Effector CD8-positive, alpha-beta T cell (primary cell): ENCODE measurements at places on chromosomes 1 and 21.

GRCh38 chr1:112388436-112388835, 7.6 kb upstream of the CTTNBP2NL start:
- no peak for DNase-seq

- DNase-seq = no peak
Measured at GRCh38 chr21:17295997-17296396, 216.8 kb upstream of the CXADR start.

DNA sequence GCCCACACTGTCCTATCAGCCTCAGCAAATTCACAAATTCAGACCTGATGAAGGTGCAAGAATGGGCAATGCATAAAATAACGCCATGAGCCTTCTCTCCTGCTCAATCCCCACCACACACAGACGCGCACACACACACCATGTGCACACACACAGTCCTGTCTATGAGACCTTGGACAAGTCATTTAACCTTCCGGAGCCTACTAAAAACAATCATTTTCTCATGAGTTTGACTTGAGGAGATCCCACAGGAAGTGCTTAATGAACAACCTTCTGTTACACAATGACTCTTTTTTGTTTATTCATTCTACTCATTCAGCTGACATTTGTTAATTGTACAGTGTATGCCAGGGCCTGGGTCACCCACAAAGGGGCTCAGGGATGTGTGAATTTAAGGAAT, 125.4 kb downstream of the EDEM3 start:
- DNase-seq = no peak

- DNase-seq = no peak
Measured at GRCh38 chr1:113551728-113552127, 161.4 kb downstream of the MAGI3 start.

DNA sequence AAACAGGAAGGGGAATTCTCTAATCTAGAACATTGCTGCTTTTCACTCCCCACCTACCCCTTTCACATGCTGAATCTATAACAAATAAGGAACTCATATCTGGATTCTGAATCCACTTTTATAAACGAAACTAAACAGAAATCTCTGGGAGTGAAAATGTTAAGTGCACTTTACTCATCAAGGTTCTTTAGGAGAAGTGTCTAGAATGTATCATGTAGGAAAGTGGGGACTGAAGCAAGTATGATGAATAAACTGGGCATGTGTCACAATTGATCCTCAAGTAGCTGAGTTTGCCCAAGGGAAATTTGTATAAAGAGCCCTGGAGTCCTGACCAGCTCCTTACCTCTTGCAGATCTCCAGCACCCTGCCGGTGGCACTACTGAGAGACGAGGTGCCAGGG, 19.8 kb downstream of the AVPR1B start:
- DNase-seq = no peak

DNA sequence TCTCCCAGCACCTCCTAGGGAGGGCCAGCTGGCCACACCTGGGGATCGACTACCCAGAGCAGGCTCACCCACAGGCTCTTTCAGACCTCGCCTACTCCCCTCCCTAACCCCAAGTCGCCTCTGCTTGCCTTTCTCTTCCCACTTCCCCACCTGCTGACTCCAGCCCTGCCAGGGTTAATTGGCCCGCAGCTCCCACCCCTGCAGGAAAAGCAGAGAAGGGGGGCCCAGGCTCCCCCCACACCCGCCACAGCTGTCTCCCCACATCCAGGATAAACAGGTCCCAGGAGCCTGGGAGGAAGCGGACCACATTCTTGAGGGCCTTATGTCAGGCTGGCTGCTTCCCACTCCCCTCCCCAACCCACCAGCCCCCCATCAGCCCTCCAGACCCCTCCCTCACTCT, 45.0 kb downstream of the TAS1R2 start:
- no peak for DNase-seq

- DNase-seq = no peak
Measured at GRCh38 chr1:243390162-243390791, 134.4 kb downstream of the SDCCAG8 start.

- no peak for DNase-seq
Measured at GRCh38 chr1:3312898-3313575, 141.4 kb upstream of the ARHGEF16 start.

- DNase-seq = peak; percentile 23
Measured at GRCh38 chr1:46166521-46167462, 8.1 kb upstream of the TSPAN1 start.

DNA sequence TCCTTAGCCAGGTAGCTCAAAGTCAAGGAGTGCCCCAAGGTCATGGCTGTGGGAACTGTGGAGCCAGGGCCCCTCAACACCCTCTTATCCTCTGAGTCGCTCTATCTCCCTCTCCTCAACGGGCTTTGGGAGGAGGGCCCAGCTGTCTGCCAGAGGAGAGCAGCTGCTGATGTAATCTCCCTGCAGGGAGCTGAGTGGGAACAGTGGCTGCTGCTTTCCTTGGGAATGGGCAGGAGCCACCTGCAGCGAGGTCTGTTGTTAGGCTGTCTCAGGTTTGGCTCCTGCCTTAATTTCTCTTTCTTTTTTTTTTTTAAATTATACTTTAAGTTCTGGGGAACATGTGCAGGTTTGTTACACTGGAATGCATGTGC, 58.8 kb upstream of the MAP1LC3C start:
- no peak for DNase-seq

DNA sequence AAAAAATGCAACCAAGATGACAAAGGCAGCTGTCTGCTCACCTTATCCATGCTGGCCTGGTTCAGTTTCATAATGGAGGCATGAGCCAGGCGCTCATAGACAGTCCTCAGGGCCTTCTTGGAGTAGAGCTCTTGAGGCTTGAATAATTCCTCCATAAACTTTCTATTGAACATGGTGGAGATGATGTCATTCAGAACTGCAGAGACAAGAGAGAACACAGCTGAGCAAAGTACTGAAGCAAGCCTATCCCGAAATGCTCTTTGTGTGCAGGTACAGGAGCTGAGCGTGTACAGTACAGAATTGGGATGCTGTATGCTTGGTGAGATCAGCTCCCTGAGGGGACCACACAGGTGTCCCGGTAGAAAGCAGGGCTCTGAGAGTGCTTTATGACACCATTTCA, 11.5 kb downstream of the OSCP1 start:
- DNase-seq = no peak

GRCh38 chr1:7885513-7886404, 32.9 kb upstream of the UTS2 start:
- DNase-seq = no peak

GRCh38 chr1:58000116-58000515, 546.4 kb downstream of the OMA1 start:
- no peak for DNase-seq

- no peak for DNase-seq
Measured at GRCh38 chr21:35649186-35649585, 411.1 kb downstream of the SETD4 start.

GRCh38 chr1:42700006-42700405, 17.8 kb downstream of the YBX1 start:
- DNase-seq = no peak

DNA sequence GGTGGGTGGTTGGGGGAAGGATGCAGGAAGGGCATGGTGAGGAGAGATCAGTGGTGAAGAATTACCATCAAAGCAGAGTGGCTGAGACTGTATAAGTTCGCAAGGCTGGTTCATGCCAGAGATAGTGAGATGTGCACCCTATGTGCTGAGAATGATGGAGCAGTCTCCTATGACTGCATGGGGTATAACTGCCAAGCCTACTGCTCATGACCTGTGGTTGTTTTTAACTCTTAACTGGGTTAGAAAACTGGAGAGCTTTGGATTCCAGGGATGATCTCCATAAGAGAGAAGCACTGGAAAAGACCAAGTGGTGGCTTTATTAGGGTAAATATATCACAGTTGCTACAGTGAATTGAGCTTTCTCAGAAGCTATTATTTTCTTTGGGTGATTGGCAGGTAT, 16.2 kb downstream of the WNT2B start:
- no peak for DNase-seq

- no peak for DNase-seq
Measured at GRCh38 chr1:187985897-187986654, 1157.3 kb downstream of the PLA2G4A start.

- no peak for DNase-seq
Measured at GRCh38 chr1:115527746-115528145, 114.0 kb upstream of the VANGL1 start.

DNA sequence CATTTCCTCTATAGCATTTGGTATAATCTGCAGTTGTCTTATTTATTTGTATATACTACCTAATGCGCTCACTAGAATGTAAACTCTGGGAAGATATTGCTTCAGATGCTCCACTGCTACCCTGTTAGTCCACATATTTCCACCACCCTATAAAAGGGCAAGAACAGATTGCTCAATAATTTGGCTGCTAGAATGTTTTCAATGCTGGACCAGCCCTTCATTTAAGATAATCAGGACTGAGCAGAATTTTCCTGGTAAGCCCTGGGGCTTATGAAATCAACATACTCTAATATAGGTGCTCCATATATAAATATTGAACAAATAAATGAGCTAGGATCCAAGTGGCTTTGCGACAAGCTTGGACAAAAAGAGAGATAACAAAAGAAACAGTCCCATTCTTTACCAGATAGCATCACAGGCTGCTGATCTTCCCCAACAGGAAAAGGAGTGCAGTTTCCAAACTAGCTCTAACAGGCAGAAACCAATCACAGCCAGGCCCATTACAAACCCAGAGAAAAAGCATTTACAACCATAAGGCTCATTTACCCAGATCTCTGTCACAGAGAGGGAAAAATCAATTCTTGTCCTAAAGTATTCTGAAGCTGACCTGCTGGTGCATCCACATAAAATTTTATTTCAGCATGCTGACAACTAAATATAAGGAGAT, 8.3 kb downstream of the BCAR3 start:
- DNase-seq = no peak

DNA sequence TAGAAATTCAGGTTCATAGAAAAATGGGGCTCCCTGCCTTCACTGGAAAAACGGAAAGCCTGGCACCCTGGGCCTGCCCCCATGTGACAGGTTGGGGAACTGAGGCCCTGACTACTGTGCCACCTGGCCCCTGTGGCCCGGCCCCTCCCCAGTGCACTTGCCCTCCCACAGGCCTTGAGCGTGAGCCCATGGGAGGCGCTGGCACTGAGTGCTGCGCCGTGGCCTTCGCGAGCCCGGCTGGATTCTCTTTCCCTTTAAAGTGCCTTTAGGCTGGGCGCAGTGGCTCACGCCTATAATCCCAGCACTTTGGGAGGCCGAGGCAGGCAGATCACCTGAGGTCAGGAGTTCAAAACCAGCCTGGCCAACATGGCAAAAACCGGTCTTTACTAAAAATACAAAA, 45.7 kb downstream of the SLC37A1 start:
- no peak for DNase-seq

GRCh38 chr21:14773777-14774345, 227.7 kb upstream of the SAMSN1 start:
- DNase-seq = peak; percentile 22

GRCh38 chr1:229596925-229597699, 28.8 kb downstream of the TAF5L start:
- DNase-seq = no peak

DNA sequence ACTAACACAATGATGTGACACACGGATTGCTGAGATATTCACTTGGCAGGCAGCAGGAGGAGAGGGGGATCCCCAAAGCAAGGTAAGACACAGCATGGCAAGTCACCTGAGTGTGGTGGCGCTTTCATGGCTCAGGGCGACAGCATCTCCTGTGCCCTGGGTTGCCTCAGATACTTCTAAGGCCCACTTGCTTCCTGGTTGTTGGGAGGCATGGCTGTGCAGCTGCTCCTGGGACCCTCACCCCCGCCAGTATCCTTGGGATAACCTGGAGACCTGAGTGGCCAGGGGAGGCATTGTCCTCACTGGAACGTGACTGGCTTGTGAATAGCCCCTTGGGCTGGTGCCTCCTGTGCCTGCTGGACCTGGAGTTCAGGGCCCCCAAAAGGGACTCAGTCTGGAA, 69.8 kb downstream of the STUM start:
- no peak for DNase-seq

- no peak for DNase-seq
Measured at GRCh38 chr1:17539477-17540254, at the start of gene ARHGEF10L. Gene ARHGEF10L, plus strand, starts transcription at chr1:17539698. Its CDS starts 40,898 bp downstream, at chr1:17580596.

GRCh38 chr1:181010789-181011188, 11.9 kb downstream of the STX6 start:
- no peak for DNase-seq

DNA sequence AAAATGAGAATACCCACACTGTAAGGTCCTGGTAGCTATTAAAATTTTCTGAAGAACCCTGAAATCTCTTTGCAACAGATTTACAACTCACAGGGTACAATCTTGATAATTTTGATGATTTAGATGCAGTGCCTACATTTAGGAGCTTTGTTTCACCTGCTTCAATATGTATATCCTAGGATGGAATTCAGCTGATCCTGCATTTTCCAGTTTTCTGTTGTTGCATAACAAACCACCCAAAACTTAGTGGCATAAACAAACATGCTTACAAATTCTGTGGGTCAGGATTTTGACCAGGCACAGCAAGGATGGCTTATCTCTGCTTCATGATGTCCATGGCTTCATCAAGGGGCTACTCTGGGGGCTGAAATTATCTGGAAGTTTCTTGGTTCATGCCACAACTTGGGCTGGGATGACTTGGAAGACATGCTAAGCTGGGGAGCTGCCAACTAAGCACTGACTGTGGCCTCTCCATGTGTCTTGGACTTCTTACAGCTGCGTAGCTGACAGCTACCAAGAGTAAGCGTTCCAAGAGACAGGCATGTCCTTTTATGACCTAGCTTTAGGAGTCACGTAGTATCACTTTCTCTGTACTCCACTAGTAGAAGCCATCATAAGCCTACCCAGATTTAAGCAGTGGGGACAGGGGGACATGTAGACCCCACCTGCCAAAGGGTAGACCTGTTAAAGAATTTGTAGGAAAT, 108.5 kb downstream of the CACHD1 start:
- no peak for DNase-seq

GRCh38 chr1:62599044-62599443, 1.7 kb downstream of the ANGPTL3 start:
- no peak for DNase-seq

DNA sequence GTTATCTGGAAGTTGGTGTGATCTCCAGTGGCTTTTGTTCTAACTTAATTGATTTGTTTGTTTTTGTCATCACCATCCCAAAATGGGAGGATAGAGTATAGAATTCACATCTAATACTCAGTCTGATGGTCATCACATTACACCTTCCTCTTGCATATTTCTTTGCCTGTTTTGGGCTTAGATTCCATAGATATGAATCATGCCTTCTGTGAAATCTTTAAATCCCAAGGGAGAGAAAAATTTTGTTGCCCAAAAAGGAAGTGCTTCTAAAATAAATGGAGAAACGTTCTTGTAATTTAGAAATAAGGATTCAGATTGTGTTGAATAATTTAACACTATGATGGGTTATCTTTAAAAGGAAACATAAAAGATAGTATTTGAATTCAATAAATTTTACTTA, 446.0 kb upstream of the LRRC7 start:
- no peak for DNase-seq

- no peak for DNase-seq
Measured at GRCh38 chr1:37764414-37764825, 500 bp downstream of the EPHA10 start.
